ENCODE measurements at places on chromosomes 7 and 10.

DNA sequence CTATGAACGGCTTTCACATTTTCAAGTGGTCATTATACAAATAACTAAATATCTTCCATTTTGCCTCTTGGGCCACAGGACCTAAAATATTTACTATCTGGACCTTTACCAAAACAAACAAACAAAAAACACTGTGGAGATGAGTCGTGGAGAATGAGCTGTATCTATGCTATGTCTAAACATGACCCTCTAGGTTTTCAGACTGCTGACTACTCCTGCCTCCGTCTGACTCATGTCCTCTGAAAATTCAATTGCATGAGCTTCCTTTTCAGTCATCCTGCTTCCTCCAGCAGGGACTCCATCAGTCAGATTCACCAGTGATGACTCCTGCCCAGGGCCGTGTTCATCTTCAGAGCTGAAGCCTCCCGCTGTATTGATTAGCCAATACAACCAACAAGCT, 96.8 kb downstream of the COL28A1 start:
- no peak for DNase-seq

GRCh38 chr10:117162093-117163060, 24.3 kb upstream of the VAX1 start:
- no peak for DNase-seq

DNA sequence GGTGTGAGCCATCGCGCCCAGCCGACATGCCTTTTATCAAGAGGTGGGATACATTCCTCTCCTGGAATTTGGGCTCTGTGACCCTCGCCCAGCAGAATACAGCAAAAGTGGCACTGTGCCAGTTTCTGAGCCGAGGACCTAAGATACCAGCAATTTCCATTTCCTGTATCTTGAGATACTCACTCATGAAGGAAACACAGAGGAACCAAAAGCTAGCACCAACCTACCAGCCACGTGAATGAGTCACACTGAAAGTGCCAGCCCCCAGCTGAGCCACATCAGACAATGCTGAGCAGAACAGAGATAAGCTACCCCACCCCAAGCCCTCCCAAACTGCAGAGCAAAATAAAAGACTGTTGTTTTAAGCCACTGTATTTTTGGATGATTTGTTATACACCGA, 56.3 kb downstream of the CACUL1 start:
- peak; percentile 57 for DNase-seq

GRCh38 chr7:79298145-79298760, 155.2 kb downstream of the MAGI2 start:
- peak; percentile 28 for DNase-seq

- no peak for DNase-seq
Measured at GRCh38 chr7:40717242-40717641, 582.4 kb downstream of the SUGCT start.

GRCh38 chr7:24698531-24699266, 58.6 kb downstream of the GSDME start:
- no peak for DNase-seq

GRCh38 chr7:148035950-148036349, 554.6 kb upstream of the C7orf33 start:
- no peak for DNase-seq

- DNase-seq, result no peak
Measured at GRCh38 chr10:118626953-118627352, 31.5 kb upstream of the PRLHR start.

Data from naive thymus-derived CD8-positive, alpha-beta T cell (primary cell).